ENCODE measurements at places on chromosomes 13 and 19. TPM values are rescaled to one million over a fixed set of nuclear protein-coding genes. Genes with fewer than 3 reads are reported as not detected.

The CACNG6 gene
- 1.2 TPM for polyA plus RNA-seq

The MISP3 gene
- 1.6 TPM for polyA plus RNA-seq

The OR7C1 gene
- not detected for polyA plus RNA-seq

The SYNGR4 gene
- polyA plus RNA-seq = 0.08 TPM

The ERFL gene
- polyA plus RNA-seq = 0.03 TPM

The ZNF541 gene
- polyA plus RNA-seq = 0.08 TPM

The ADAMTSL5 gene
- polyA plus RNA-seq = 6.3 TPM

The CGB1 gene
- polyA plus RNA-seq = not detected

The EFNA2 gene
- 1.1 TPM for polyA plus RNA-seq

The LGALS14 gene
- polyA plus RNA-seq = not detected

The PABPC3 gene
- 0.02 TPM for polyA plus RNA-seq

The GATAD2A gene
- polyA plus RNA-seq = 28.0 TPM

The CEACAM21 gene
- polyA plus RNA-seq = not detected

The TEAD2 gene
- 27.9 TPM for polyA plus RNA-seq

The MCEMP1 gene
- polyA plus RNA-seq = not detected

The ZFR2 gene
- 0.18 TPM for polyA plus RNA-seq

The ZNF30 gene
- 1.7 TPM for polyA plus RNA-seq

The ZNF835 gene
- polyA plus RNA-seq = 0.03 TPM

The CCDC70 gene
- polyA plus RNA-seq = not detected

The CA11 gene
- polyA plus RNA-seq = 13.5 TPM

The CACNA1A gene
- polyA plus RNA-seq = 1.3 TPM

The PEG3 gene
- 0.12 TPM for polyA plus RNA-seq

Data from SK-N-SH (cell line).